CD4-positive, CD25-positive, alpha-beta regulatory T cell (primary cell): ENCODE measurements at places on chromosomes 1 and 21. TPM values are rescaled to one million over a fixed set of nuclear protein-coding genes. Genes with fewer than 3 reads are reported as not detected.

- no peak for DNase-seq
These were observed 1.7 kb downstream of the HHAT start for GRCh38 chr1:210330279-210330866.

DNA sequence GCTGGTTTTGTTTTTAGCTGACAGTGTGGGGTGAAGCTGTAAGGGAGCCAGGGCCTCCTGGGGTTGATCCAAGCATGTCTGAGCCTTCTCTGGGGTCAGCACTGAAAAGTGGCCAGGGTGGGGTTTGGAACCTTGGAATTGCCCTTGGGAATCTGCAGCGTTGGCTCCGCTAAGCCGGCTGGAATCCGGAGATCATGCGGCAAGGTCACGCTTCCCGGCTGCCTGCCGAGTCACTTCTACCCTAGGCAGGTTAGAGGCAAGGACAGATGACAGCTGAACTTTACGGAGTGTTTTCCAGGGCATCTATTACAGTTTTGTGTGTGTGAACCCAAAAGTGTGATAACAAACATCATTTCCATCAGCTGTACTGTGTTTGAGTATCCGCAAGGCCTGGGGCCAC lies 17.1 kb downstream of the ABCG1 start:
- no peak for DNase-seq

DNA sequence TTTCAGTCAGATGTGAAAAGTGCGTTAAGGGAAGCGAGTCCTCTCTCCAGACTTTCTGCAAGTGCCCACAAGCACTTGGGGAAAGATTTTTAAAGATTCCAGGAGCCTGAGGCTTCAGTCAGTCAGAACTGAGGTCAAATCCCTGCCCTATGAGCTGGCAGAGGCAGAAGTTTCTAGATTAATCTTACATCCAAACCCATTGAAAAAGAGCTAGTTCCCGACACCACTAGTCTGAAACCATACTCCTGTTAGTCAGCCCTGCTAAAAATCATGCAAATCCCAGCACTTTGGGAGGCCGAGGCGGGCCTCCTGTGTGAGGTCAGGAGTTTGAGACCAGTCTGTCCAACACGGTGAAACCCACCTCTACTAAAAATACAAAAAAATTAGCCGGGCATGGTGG lies 21.0 kb downstream of the RSPH1 start:
- DNase-seq = no peak

GRCh38 chr1:9129266-9130041 lies 552 bp upstream of the GPR157 start:
- peak; percentile 85 for DNase-seq

- no peak for DNase-seq
These were observed 39.1 kb upstream of the WASF2 start for GRCh38 chr1:27528818-27529703.

- no peak for DNase-seq
These were observed 32.5 kb downstream of the THAP3 start for GRCh38 chr1:6657138-6657537.

GRCh38 chr1:248596615-248597014 lies 885 bp downstream of the OR2T10 start:
- DNase-seq = peak; percentile 20

- no peak for DNase-seq
These were observed 1382.2 kb upstream of the B3GALT2 start for GRCh38 chr1:194568610-194569009.

DNA sequence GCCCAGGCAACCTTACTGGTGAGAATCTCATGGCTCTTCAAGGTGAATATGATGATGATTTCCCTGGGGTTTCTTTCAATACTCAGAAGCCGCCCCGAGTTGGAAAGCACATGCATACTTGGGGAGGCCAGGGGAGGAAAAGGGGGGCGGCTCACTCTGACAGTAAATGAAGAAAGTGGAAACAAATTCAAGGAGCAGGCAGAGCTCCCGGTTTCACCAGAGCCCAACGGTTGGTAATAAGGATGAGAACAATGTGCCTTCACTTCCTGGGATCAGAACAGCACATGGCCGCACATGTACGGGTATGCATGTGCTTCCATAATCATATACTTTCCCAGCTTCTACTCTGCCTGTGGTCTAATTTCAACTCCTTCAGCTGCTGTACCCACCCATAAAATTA lies 3.8 kb upstream of the ARHGEF2 start:
- DNase-seq = no peak

GRCh38 chr1:227891955-227892488 lies 55.7 kb downstream of the WNT9A start:
- DNase-seq = no peak

DNA sequence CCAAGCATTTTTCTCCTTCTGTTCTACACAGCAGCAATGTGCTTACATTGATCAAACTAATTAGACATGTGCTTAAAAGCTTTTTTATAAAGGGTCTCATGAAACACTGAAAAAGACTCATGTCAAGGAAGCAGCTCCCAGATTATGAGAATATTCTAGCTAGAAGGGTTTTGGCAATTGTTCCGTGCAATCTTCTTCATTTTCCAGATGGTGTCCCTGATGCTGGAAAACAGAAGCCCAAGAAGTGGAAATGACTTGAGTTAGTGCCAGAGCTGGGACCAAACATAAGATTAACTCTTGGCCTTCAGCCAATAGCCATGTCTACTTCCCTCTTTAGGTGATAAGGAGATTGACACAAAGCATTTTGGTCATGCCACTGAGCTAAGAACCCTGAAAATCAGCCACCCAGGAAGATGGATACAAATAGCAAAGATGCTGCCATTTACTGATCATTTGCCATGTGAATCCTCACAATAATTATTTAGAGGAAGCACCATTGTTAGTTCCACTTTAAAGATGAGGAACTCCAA lies 110.8 kb downstream of the MATN1 start:
- DNase-seq = no peak

DNA sequence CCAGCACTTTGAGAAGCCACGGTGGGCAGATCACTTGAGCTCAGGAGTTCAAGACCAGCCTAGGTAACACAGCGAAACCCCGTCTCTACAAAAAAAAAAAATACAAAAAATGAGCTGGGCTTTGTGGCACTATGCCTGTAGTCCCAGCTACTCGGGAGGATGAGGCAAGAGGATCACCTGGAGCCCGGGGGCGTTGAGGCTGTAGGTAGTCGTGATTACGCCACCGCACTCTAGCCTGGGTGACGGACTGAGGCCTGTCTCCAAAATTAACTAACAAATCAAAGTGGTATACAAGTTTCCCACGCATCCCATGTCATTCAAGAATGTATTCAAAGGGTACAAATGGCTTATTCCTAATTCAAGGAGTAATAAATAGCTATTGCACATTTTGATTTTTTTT lies 2.4 kb downstream of the AUNIP start:
- DNase-seq = no peak

- DNase-seq = no peak
These were observed 149.3 kb upstream of the C8B start for GRCh38 chr1:57115030-57115614.

DNA sequence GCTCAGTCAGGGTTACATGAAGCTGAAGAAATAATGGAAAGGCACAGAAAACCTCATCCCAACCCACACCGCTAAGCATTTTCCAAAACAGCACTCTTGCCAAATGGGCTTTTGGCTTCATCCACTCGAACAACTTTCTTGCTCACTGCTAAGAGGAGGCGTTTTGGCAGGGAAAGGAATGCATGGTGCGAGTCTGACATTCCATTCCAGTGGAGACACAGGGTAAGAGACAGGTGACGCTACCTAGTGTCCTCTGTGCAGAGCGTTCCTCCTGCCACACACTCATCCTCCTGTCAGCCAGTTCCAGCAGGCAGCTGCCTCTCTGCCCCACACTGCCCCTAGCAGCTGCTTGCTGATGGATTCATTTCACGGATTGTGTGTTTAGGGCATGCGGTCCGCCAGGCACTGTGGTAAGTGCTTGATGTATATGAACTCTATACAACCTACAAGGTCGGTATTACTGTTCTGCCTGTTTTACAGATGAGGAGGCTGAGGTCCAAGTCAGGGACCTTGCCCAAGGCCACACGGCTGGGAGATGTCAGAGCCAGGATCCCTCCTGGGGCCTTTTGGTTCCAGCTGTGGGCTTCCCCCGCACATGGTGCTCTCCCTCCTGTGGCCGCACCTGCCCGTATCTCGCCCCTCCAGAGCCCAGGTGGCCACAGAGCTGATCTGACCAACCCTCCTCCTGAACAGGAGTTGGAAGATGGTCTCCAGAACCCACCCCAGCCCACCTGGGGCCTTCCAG lies 25.7 kb upstream of the BACE2 start:
- no peak for DNase-seq

DNA sequence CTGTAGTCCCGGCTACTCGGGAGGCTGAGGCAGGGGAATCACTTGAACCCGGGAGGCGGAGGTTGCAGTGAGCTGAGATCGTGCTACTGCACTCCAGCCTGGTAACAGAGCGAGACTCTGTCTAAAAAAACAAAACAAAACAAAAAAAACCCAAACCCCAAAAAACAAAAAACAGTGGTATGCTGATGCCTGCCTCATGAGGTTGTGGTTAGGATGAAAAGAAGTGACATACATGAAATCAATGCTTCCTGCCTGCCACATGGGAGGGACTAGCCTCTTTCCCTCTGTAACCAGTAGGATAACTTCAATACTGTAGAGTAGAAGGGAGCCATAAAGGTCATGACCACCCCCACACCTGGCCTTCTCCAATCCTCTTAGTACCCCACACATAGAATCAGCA lies 55.2 kb downstream of the TENT5C start:
- DNase-seq = peak; percentile 55

- DNase-seq = no peak
These were observed 4.7 kb downstream of the IGSF8 start for GRCh38 chr1:160093624-160094290.

DNA sequence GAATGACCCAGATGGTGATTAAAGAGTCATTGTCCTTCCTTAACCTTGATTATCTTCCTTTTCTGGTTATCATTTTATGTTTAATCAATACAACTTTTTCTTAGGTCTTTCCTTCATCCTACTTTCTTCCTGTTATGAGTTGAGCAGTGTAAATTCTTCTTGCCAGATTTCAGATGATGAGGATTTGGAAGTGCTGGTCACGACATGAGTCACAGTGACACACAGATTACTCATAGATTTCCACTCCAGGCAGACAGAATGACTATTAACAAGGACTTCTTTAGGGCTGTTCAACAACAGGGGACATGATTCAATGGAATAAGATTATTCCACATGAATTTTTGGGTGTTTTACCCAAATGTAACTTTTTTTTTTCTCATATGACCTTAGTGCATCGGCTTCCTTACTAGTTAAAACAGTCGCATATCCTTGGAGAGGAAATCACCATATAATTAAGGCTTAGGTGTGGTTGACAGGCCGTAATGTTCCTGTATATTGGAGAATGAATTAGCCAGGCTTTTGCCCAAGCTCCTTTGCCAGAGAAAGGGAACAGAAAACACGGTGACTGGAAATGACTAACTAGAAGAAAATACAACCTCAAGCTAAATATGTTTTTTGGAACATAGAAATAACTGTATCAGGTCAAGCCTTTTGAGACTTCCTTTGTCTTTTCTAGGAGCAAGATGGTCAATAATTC lies 44.2 kb downstream of the PRRX1 start:
- no peak for DNase-seq

GRCh38 chr1:248825573-248825908 lies 174 bp downstream of the SH3BP5L start:
- no peak for DNase-seq

DNA sequence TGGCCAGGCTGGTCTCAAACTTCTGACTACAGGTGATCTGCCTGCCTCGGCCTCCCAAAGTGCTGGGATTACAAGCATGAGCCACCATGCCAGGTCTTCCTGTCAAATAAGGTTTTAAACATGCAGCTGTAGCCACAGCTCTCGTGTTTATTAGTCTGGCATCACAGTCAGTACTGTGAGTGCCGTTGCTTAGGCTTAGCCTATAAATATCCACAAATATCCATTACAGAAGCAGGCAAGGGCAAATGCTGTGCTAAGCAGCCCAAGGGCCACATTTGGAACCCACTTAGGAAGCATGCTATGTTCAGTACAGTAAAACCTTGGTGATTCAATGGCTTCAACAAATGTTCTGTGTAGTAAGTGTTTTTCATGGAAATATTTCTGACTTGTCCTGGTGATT lies 75.9 kb downstream of the KIF1B start:
- DNase-seq = no peak

GRCh38 chr1:116908820-116909511 lies 750 bp upstream of the PTGFRN start:
- DNase-seq = no peak

DNA sequence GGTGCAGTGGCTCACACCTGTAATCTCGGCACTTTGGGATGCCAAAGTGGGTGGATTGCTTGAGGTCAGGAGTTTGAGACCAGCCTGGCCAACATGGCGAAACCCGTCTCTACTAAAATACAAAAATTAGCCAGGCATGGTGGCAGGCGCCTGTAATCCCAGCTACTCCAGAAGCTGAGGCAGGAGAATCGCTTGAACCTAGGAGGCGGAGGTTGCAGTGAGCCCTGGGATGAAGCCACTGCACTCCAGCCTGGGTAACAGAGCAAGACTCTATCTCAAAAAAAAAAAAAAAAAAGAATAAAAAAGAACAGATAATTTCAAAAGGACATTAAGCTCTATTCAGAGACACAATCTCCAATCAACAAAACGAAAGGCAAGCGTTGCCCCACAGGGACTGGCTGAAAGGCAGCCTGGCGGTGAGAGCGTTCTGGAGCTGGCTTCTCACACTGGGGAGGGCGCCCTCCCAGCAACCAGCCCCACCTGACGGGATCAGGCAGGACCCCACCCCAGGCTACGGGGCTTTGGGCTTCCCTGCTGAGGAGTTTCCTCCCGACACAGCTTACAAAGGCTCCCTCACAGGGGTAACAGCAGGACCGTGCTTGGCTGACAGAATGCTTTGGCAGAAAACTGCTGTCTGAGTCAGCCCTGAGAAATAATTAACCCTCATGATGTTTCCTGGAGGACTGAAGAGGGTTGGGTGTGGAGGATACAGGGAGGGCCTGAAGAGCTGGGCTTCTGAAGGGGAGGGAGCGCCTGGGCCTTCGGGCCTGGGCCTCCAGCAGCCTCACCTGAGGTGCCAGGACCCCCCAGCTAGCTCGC lies 31.1 kb upstream of the SRP9 start:
- no peak for DNase-seq

DNA sequence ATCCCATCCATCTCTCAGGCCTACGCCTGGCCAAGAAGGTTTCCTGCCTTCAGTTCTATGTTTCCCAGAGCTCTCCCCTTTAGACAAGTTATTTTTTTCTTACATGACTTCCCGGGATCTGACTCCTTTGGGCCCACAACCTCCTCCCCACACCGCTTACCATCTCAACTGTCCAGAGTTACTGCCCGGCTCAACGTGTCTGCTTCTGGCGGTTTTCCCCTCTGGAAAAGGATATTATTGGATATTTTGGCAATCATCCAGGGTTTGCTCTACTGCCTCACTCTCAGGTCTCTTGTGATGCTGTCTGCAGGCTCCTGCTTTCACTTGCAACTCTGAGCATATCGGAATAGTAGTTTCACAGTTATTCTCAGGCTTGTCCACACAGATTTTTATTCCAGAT lies 318.2 kb upstream of the CAMK1G start:
- DNase-seq = no peak

- no peak for DNase-seq
These were observed 6.8 kb downstream of the YY1AP1 start for GRCh38 chr1:155681776-155682175.

Gene HSD3B2
- total RNA-seq = not detected

Gene SPATA45
- not detected for total RNA-seq

Gene KPRP
- total RNA-seq = not detected

Gene PEAR1
- 1.3 TPM for total RNA-seq

Gene CNKSR1
- 7.0 TPM for total RNA-seq

Gene ADORA1
- not detected for total RNA-seq

Gene DMBX1
- total RNA-seq = not detected

Gene EVA1C
- 8.3 TPM for total RNA-seq

Gene IFI44
- 53.9 TPM for total RNA-seq

Gene AK5
- 7.3 TPM for total RNA-seq

Gene TRIM63
- total RNA-seq = not detected

Gene TBX15
- not detected for total RNA-seq

Gene NBPF6
- total RNA-seq = not detected
